Activated CD8-positive, alpha-beta T cell treated with anti-CD3 and anti-CD28 coated beads, Interleukin-2, amount 10 ng/mL, durations not matched to agents 7 days and 5 days (primary cell): ENCODE measurements at places on chromosomes 4 and X. TPM values are rescaled to one million over a fixed set of nuclear protein-coding genes. Genes with fewer than 3 reads are reported as not detected.

GRCh38 chr4:146099585-146099984 is 75.9 kb upstream of the LSM6 start:
- peaks cover 10% of the 10 kb centered on the region for H3K27me3 ChIP-seq
- no peaks in the 10 kb centered on the region for H3K36me3 ChIP-seq
- no peak for DNase-seq
- H3K4me1 ChIP-seq: no peaks in the 10 kb centered on the region
- H3K27ac ChIP-seq: no peak overlapping the region

- DNase-seq: no peak
- H3K27me3 ChIP-seq: no peaks in the 10 kb centered on the region
- H3K4me3 ChIP-seq: no peak overlapping the region
- no peaks in the 10 kb centered on the region for H3K36me3 ChIP-seq
- no peak overlapping the region for H3K27ac ChIP-seq
These were observed 3.7 kb downstream of the LIMCH1 start for GRCh38 chr4:41541687-41542094.

DNA sequence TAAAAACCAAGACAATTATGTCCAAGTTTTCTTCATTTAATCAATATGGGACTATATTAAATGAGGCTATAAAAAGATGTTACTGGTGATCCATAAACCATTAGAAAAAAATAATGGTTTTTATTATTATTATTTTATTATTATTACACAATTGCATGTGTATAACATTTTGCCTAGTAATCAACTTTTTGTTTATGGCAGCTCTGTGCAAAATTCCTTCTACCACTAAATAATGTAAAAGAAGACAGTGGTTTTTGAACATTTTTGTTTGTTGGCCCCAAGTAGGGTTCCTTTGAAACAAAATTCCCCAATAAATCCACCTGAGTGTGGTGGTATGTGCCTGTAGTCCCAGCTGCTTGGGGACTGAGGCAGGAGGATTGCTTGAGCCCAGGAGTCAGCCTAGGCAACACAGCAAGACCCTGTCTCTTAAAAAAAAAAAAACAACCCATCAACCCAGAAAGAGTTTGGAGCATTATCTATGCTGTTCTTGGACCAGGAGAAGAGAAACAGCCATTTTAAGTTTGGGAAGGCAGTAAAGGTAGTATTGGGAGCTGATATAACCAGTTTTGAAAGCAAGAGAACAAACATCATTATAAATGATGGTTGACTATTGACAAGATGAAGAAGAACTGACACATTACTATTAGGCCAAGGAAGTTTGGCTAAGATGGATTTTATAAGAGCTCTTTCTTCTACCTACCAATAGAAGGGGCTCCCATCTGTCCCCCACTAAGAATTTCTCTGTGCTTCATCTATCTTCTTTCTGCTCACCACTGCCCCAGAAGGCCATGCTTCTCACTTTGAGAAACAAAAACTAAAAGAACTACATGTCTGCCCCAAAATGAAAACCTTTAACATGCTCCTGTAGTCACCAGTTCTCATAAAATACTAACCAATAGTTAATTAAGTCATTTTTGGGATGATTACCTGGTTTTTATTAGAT is 2.2 kb downstream of the TMEM156 start:
- H3K4me3 ChIP-seq: peak overlapping the region; percentile 83
- peaks cover 16% of the 10 kb centered on the region for H3K36me3 ChIP-seq
- H3K4me1 ChIP-seq: peaks cover 49% of the 10 kb centered on the region
- H3K27ac ChIP-seq: peak overlapping the region; percentile 83
- no peaks in the 10 kb centered on the region for H3K27me3 ChIP-seq

DNA sequence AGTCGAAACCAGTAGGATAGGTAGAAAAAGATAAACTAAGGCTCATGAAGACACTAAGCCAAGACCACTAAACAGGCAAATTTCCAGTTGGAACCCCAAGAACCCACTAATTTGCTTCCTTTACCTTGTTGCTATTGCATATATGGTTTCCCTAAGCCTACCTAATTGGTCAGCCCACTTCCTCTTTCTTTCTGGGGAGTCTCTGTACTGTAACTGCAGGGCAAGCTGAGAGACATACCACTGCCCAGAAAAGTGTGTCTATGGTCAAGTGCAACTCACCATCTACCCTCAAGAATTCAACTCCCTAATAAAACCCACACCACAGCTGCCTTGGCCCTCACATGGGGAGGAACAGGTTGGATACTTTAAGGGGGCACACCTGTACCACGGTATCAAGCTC is 28.6 kb downstream of the IDS start:
- no peaks in the 10 kb centered on the region for H3K27me3 ChIP-seq
- H3K36me3 ChIP-seq: peaks cover 15% of the 10 kb centered on the region
- no peak overlapping the region for H3K27ac ChIP-seq
- DNase-seq: no peak

GRCh38 chr4:39102297-39102696 is 40.3 kb downstream of the KLHL5 start:
- H3K27ac ChIP-seq: no peak overlapping the region
- H3K36me3 ChIP-seq: peaks cover 11% of the 10 kb centered on the region
- H3K27me3 ChIP-seq: no peaks in the 10 kb centered on the region
- no peaks in the 10 kb centered on the region for H3K4me1 ChIP-seq
- no peak for DNase-seq
- H3K4me3 ChIP-seq: no peak overlapping the region

GRCh38 chr4:56371426-56372220 is 15.7 kb downstream of the AASDH start:
- H3K27ac ChIP-seq: no peak overlapping the region
- H3K4me3 ChIP-seq: no peak overlapping the region
- no peak for DNase-seq
- H3K27me3 ChIP-seq: no peaks in the 10 kb centered on the region
- H3K4me1 ChIP-seq: no peaks in the 10 kb centered on the region

GRCh38 chr4:138800421-138800820 is 215.2 kb upstream of the NOCT start:
- peaks cover 4% of the 10 kb centered on the region for H3K27me3 ChIP-seq
- no peak for DNase-seq
- no peaks in the 10 kb centered on the region for H3K4me1 ChIP-seq
- H3K36me3 ChIP-seq: no peaks in the 10 kb centered on the region
- no peak overlapping the region for H3K27ac ChIP-seq

GRCh38 chr4:138113819-138114400 is 128.2 kb downstream of the SLC7A11 start:
- H3K4me3 ChIP-seq: no peak overlapping the region
- no peaks in the 10 kb centered on the region for H3K36me3 ChIP-seq
- no peak overlapping the region for H3K27ac ChIP-seq
- no peak for DNase-seq
- no peaks in the 10 kb centered on the region for H3K27me3 ChIP-seq
- H3K4me1 ChIP-seq: no peaks in the 10 kb centered on the region

DNA sequence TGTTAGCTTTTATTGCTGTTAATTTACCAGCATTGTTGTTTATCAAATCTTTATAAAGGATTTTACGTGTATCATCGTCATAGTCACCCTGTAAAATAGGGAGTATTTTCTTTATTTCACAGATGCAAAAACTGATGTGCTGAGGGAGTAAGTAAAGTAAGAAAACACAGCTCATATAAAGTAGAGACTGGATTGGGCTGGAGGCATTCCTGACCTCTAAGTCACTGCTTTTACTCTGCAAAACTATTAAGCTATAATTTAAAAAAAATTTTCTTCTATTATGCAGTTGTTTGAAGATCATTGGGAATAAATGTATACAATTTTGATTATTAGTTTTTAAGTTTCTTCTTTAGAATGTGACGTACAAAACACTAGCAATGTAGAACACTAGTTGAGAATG is 45.9 kb downstream of the NUDT6 start:
- H3K4me3 ChIP-seq: no peak overlapping the region
- no peak for DNase-seq
- peaks cover 3% of the 10 kb centered on the region for H3K36me3 ChIP-seq

GRCh38 chr4:92516450-92516849 is 212.7 kb downstream of the GRID2 start:
- no peak overlapping the region for H3K27ac ChIP-seq
- H3K36me3 ChIP-seq: no peaks in the 10 kb centered on the region
- H3K27me3 ChIP-seq: no peaks in the 10 kb centered on the region
- DNase-seq: no peak
- H3K4me3 ChIP-seq: no peak overlapping the region

GRCh38 chr4:40570348-40571077 is 59.2 kb downstream of the RBM47 start:
- H3K4me1 ChIP-seq: peaks cover 8% of the 10 kb centered on the region
- no peak for DNase-seq
- peaks cover 2% of the 10 kb centered on the region for H3K27me3 ChIP-seq
- no peak overlapping the region for H3K27ac ChIP-seq
- H3K36me3 ChIP-seq: no peaks in the 10 kb centered on the region

DNA sequence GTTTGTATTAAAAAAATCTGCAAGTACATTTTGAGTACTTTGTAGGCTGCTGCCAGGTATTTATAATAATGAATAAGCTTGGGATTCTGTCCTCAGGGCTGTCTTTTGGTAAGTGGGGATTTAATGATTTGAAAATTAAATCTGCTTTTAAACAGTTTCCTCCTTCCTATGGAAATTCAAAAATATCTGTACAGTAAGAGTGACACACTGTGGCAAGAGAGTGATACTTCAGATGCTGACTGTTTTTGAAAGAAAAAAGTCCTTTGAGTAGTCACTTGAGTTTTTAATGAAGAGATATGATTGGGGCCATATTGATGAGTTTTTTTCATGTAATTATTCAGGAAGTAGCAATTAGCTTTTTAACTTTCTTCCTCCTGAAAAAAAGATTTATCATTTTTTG is 49.2 kb downstream of the SMARCAD1 start:
- no peak overlapping the region for H3K4me3 ChIP-seq
- DNase-seq: no peak
- no peak overlapping the region for H3K27ac ChIP-seq
- H3K36me3 ChIP-seq: peaks cover 29% of the 10 kb centered on the region
- no peaks in the 10 kb centered on the region for H3K4me1 ChIP-seq
- H3K27me3 ChIP-seq: no peaks in the 10 kb centered on the region

DNA sequence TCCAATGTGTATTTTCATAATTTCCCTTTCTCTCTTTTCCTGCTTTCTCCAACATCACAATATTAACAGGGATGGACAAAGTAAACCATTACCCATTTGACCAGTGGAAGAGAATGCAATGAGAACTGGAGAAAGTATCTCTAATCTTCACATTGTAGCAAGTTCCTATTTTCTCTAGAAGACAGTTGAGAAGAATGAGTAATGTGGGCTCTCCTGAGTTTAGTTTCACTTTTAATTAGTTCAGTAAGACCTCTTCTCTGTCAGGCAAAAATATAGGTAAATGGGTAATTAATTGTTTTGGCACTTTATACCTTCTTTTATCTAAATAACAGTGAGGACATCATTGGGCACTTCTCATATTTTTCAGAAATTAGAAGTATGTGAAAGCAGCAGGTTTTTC is 602.0 kb downstream of the GLUD2 start:
- no peaks in the 10 kb centered on the region for H3K27me3 ChIP-seq
- no peaks in the 10 kb centered on the region for H3K36me3 ChIP-seq
- H3K4me3 ChIP-seq: no peak overlapping the region
- DNase-seq: no peak

GRCh38 chrX:16658284-16658683 is 8.3 kb downstream of the S100G start:
- no peak overlapping the region for H3K27ac ChIP-seq
- no peaks in the 10 kb centered on the region for H3K27me3 ChIP-seq
- no peak overlapping the region for H3K4me3 ChIP-seq
- H3K4me1 ChIP-seq: no peaks in the 10 kb centered on the region

RGN gene
- not detected for total RNA-seq

MTMR8 gene
- total RNA-seq: 4.8 TPM

MEPE gene
- total RNA-seq: not detected
